Erythroblast (primary cell): ENCODE measurements at places on chromosomes 12 and 14.

- DNase-seq: no peak
These were observed 76.3 kb upstream of the PSMC1 start for GRCh38 chr14:90179809-90180779.

- no peak for DNase-seq
These were observed 36.3 kb upstream of the PLXNC1 start for GRCh38 chr12:94112121-94112520.

- DNase-seq: no peak
These were observed 341.6 kb upstream of the SFSWAP start for GRCh38 chr12:131369094-131369845.

DNA sequence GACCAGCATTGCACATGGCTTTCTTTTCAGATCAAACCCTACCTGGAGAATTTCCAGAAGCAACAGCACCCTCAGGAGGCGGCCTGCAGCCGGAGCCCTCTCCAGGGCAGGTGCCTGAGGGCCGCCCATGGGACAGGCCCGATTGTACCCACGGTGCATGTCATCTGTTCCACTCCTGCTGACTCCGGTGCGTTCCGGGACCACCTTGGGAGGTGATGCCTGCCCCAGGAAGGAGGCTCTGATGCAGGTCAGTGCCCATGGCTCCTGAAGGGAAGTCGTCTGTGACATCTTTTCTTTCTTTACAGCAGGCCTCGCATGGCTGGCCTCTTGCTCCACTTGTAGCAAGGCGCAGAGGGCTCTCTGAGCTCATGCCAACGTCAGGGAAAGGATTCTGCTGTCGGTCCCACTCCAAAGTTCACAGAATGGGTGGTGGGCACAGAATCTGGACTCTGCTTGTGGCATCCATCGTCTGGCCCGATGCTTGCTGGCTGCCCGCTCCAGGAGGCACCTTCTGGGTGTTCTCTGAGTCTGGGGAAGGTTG lies 160.7 kb upstream of the RTL1 start:
- DNase-seq: no peak

GRCh38 chr14:21874167-21874566 lies 200.5 kb upstream of the OR4E1 start:
- no peak for DNase-seq

GRCh38 chr12:64128366-64128765 lies 93.7 kb downstream of the KICS2 start:
- no peak for DNase-seq
